ENCODE measurements at places on chromosomes 1 and 21.

GRCh38 chr1:59952065-59952464, 25.5 kb upstream of the CYP2J2 start:
- no peak for DNase-seq

GRCh38 chr1:237759377-237759776, 131.3 kb downstream of the ZP4 start:
- no peak for DNase-seq

GRCh38 chr1:73800376-73800775, 397.6 kb downstream of the LRRIQ3 start:
- no peak for DNase-seq

DNA sequence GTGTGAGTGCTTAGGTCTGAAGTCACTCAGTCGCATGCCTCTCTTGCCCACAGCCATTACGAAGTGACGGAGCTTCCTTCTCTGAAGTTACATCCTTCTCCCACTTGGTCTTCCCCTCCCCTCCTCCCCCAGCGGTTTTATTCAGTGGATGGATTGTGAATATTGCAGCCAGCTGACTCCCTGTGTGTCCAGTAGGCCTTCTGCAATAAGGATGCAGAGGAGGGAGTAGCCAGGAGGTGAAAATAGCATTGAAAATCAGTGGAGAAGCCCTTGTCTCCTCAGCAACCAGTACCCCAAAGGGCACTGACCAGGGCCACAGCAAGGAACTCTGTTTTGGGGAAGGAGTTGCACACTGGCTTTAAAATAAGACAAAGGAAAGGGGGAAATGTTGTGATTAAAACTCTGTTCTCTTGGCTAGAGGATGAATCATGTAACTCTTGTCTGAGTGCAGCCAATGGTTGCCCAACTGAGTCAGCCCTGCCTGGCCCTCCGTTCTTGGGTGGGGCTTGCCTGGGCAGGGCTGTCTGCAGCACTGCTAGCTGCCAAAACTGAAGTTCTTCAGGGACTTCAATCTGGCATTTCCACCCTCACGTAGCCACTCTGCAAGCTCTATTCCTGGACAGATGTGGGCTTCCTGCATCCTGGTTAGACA, 4.3 kb downstream of the S100A10 start:
- no peak for DNase-seq

All from GM10248 (cell line).